ENCODE measurements at places on chromosomes 4 and X. TPM values are rescaled to one million over a fixed set of nuclear protein-coding genes. Genes with fewer than 3 reads are reported as not detected.
A peak's percentile ranks its signal among the peaks of the same experiment; 100 is the strongest.

Gene SERTM2
- not detected for total RNA-seq

Gene KDM5C
- 88.0 TPM for total RNA-seq

Gene PF4V1
- total RNA-seq: not detected

- DNase-seq: no peak
Observed at GRCh38 chr4:1206299-1207156, 34.1 kb upstream of the SPON2 start.

- DNase-seq: no peak
Observed at GRCh38 chr4:23788460-23788859, 101.4 kb downstream of the PPARGC1A start.

DNA sequence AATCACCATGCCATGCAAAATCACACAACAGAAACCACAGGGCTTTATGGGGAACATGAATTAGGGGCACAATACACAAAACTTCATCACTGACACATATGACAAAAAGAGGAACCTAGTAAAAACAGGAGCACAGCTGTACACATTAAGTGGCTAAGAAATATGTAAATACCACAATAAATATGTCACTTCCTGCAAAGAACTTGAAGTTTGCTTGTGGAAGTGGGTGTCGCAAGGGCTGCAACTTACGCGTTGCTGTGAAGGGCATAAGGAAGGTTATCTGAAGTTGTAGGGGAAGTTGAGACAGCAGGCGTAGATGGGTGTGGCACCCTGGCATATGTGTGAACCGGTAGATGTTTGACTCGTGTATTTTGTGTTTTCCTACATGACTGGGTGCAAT lies 42.4 kb downstream of the CLCN4 start:
- DNase-seq: peak; percentile 78

DNA sequence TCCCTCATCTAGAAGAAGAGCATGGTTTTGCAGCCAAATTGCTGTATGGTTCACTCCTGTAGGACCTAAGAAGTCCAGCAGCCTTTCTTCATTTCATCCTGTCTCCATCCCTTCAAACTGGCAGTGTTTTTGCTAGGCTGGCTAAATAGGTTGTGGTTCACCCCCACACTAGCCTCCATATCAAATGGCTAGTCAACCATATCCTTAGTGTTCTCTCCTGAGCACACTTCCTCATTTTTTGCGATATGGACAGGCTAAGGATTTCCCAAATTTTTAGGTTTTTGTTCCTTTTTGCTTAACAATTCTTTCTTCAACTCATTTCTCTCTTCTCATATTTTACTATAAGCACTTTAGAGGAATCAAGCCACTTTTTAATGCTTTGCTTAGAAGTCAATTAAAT lies 98.8 kb upstream of the NOCT start:
- DNase-seq: no peak

- no peak for DNase-seq
Observed at GRCh38 chr4:180683186-180683585, 1560.0 kb upstream of the TENM3 start.

DNA sequence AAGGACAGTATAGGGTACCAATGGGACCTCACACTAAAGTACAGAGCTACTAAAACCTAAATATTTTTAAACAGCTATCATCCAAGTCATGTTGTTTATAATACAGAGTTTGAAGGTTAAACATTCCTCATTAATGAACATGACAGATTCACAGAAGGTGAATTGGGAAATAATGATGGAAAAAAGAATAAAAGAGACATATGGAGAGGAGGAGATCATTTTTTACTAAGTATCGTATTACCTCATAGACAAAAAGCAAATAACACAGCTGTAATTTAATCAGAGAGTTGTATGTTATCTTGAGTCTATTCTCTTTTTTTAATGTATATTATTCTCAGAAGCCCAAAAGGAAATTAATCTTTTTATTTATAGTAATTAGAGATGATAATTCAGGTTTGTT lies 7.9 kb downstream of the PLK4 start:
- no peak for DNase-seq

DNA sequence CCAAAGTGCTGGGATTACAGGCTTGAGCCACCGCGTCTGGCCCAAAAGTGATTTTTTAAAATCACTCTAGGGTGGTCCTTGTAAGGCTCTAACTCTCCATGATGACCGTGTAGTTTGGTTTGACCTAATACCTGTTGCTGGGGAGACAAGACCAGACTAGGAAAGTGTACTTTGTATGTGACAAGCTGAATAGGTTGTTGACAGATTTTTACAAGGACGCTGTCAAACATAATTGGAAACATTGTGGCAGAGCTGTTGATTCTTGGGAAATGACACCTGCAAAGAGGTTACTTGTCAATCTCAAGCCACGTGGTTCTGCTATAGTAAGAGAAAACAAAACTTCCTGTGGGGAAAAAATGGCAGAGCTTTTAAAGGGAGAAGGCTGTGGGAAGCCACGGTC lies 802.4 kb upstream of the HS3ST1 start:
- no peak for DNase-seq
